Epithelial cell of prostate (primary cell): ENCODE measurements at places on chromosomes 1 and 21.

DNA sequence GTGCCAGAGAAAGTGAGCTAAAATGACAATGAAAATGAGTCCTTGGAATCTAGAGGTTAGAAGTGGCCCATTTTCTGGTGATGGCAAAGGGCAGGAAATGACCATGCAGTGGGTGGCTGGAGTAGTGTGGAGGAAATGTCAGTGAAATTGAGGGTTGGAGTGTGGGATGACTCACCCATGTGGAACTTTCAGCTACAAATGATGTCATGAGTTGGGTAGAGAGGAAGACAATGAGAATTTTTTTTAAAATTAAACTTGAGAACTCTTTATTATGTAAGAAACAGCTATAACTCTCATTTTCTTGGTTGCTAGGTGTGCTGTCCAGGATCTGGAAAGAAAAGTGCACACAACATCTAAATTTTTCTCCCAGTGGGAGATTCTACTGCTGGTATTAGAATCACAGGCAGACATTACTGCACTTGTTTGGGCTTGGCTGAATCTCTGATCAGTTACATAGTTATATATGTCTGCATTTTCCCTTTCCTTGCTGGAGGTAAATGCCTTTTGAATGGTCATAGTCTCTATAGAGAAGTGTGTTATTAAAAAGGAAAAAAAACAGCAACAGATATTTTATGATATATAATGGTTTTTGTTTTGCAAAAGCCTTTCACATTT is 56.8 kb upstream of the GNG12 start:
- DNase-seq: peak; percentile 33

GRCh38 chr1:29823561-29823960 is 587.2 kb downstream of the PTPRU start:
- no peak for DNase-seq

- no peak for DNase-seq
These were observed 5.0 kb downstream of the ZBTB17 start for GRCh38 chr1:15970911-15971310.

- no peak for DNase-seq
These were observed 172.7 kb downstream of the CRB1 start for GRCh38 chr1:197440715-197441114.

- DNase-seq: no peak
These were observed 7.1 kb upstream of the KIF14 start for GRCh38 chr1:200627575-200628222.

- no peak for DNase-seq
These were observed 295.4 kb upstream of the DAB1 start for GRCh38 chr1:57719274-57719673.

GRCh38 chr1:204846546-204846945 is 24.1 kb upstream of the NFASC start:
- DNase-seq: no peak

GRCh38 chr1:29499104-29499650 is 262.9 kb downstream of the PTPRU start:
- no peak for DNase-seq

GRCh38 chr1:23817633-23818032 is 7.6 kb downstream of the HMGCL start:
- DNase-seq: no peak

GRCh38 chr1:69738458-69739250 is 170.9 kb downstream of the LRRC7 start:
- DNase-seq: no peak

- DNase-seq: no peak
These were observed 31.5 kb upstream of the DNASE2B start for GRCh38 chr1:84366786-84367185.

GRCh38 chr1:244047621-244048255 is 3.3 kb upstream of the ZBTB18 start:
- DNase-seq: peak; percentile 14

GRCh38 chr1:63027176-63027575 is 243.2 kb downstream of the ATG4C start:
- no peak for DNase-seq

- DNase-seq: no peak
These were observed 87.8 kb upstream of the MAP1LC3C start for GRCh38 chr1:242086706-242087105.

GRCh38 chr1:114108751-114109255 is 44.9 kb downstream of the SYT6 start:
- DNase-seq: no peak

- no peak for DNase-seq
These were observed 259.5 kb upstream of the CHRM3 start for GRCh38 chr1:239126884-239127283.

DNA sequence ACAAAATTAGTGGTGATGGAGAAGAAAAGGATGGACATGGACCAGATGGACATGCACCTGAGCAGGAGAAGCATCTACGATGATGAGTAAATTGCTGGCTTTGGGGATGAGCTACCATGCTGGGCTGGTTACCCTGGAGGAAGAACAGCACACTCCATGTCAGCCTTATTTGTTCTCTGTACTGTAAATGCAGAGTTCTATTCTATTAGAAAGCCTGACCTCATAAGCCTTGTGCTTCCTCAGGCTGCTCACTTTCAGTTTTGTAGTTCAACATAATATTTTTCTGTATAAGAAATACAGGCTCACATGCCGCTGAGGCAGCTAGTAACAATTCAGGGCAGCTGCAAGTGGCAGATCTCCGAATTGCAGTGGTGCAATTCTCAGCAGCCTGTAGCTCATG is 249.6 kb downstream of the PLA2G4A start:
- no peak for DNase-seq

DNA sequence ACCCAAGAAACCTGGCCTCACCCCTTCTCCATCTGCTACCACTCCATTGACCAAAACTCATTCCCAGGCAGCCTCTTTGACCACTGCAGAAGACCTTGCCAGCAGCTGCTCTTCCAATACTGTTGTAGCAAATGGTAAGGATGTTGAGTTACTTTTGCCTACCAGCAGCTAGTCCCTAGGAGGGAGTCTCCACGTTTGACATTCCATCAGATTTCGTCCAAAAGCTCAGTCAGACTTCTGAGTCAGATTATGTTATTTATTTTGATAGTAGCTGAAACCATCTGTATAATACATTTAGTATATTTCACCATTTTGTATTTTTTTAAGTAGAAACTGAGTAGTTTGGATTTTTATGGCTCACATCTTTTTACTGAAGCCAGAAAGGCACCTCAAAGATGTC is 51.5 kb upstream of the WNT2B start:
- no peak for DNase-seq

DNA sequence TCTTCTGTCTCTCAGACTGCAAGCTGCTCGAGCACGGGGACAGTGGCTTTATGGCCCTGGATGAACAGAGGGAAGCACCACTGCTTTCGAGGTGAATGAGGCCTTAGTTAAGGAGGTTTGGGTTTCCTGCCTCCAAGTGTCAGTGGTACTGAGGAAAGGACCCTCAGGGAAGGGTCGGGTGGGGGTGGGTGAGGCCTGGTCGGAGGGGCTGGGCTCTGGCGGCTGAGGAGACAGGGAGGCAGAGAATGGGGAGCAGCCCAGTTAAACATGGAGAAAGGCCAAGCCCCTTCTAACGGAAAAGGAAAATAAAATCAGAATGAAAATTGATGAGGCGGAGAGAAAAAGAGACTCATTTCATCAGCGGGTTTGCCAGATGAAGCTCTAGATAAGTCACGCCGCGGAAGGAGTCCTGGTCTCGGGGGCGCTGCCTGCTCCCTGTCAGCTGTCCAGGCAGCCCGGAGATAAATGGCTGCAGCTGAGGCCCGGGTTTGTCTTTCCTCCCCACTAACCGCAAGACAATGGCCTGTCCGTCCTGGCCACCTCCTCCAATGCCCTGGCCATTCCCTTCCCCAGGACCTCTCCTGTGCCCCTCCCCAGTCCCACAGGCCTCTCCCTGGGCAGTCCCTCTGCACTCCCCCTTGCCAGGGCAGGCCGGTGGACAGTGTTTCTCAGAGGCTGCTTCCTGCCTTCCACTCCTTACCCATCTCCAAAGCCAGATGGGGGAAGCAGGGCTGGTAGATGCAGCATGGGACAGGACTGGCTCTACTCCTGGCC is 55.2 kb downstream of the LRRN2 start:
- no peak for DNase-seq

GRCh38 chr1:65319754-65320153 is 10.4 kb downstream of the DNAJC6 start:
- no peak for DNase-seq

DNA sequence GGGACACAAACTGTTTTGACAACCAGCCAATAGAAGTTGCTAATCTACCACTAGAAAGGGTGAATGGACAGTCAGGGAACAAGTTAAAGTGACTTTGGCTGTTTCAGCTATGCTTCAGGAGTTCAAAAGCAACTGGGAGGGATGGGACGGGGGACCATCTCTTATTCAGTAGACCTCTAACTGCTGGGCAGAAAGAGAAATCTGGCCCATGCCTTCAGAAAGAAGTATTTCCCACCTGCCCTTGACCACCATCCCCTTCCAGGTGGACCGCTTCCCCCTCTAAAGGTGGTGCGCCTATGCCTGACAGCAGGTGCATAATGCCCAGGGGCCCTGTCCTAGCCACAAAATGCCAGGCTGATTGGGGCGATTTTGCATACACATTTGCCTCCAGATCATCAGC is 5.2 kb downstream of the ITPKB start:
- no peak for DNase-seq
